ENCODE measurements at places on chromosomes 1 and 21. TPM values are rescaled to one million over a fixed set of nuclear protein-coding genes. Genes with fewer than 3 reads are reported as not detected.

Gene SH2D1B
- not detected for total RNA-seq

Gene GNG12
- 166 TPM for total RNA-seq

Gene UTS2
- total RNA-seq, result not detected

Gene BRDT
- total RNA-seq, result not detected

Measured in smooth muscle cell of trachea (primary cell).